Stimulated activated CD8-positive, alpha-beta memory T cell treated with anti-CD3 and anti-CD28 coated beads, Interleukin-4, amount 100 ng/mL, for 1 hour (primary cell): ENCODE measurements at places on chromosomes 2 and 18.

- no peak for DNase-seq
Measured at GRCh38 chr2:206011018-206011614, 74.9 kb downstream of the INO80D start.

- no peak for DNase-seq
Measured at GRCh38 chr2:97796465-97797126, 83.2 kb downstream of the ZAP70 start.

GRCh38 chr2:332592-332991, 44.7 kb upstream of the ALKAL2 start:
- DNase-seq: no peak

GRCh38 chr2:23420091-23420839, 35.3 kb downstream of the KLHL29 start:
- DNase-seq: no peak

DNA sequence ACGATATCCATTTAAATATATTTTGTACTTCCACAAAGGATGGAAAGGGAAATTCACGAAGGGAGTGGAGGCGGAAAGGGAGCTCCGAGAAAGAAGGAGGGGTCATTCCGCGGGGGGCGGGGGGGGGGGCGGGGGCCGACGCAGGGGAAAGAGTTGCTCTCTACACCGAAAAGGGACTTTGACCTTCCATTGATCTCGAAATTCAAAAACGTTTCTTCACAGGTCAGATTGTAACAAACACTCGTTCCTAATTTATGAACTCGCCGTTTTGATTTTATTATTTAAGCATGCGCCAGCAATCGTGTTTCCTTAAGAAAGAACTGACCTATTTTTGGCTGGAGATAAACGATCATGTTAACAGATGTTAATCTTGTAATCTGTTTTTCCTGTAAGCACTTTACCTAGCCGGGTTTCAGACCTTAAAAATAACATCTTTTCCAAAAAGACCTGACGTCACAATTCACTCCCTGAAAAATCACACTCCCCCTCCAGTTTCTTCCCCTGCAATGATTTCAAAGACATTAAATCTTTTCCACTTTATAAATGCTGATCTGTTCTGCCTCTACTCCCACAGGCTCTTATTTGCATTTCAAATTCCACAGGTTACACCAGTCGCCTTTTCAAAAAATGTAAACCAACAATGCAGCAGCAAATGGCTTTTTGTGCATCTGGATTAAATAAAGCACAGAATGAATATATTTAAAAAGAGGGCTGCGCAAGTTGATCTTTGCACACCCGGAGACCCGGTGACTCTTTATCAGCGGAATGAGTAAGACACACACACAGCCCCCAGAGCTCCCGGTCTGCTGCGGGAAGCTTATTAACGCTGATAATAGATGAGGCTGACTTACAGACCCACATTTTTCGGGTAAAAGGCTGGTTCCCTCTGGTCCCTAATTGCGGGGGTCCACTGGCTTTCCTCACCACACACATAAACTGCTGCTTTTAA, 1.6 kb downstream of the ZNF516 start:
- DNase-seq: no peak

DNA sequence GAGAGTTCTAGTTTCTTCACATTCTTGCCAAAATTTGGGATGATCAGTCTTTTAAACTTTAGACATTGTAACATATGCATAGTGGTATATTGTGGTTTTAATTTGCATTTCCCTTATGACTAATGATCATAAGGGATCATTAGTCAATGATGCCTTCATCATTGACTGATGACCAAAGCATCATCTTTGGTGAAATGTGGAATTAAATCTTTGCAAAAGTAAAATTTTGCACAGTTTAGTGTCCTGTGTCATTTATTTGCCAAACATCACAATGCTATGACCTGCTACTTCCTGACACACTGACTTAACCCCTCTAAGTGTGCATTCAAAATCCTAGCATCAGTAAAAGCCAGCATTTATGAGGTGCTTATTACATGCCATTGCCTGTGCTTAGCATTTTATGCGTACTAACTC, 58.9 kb upstream of the SLC1A4 start:
- no peak for DNase-seq

GRCh38 chr2:45814951-45815621, 163.6 kb downstream of the PRKCE start:
- no peak for DNase-seq

DNA sequence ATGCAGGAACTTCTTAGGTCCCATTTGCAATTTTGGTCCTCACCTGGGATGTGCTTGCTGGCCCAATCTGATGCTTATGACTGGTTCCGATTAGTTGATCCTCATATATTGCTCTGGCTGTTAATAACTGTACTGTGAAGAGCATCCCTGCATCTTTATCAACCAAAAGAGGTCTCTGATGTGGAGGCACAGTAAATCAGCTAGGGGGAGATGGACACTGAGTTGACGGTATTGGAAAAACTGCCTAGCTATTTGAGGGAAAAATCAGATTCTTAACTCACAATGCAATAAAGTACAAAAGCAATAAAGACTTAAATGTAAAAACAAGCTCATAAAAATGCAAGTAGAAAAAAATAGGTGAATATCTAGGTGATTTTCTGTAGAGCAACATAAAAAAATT, 188.0 kb upstream of the TCF4 start:
- no peak for DNase-seq

- DNase-seq: peak; percentile 76
Measured at GRCh38 chr2:230905448-230906421, 19.3 kb downstream of the GPR55 start.

- no peak for DNase-seq
Measured at GRCh38 chr2:74984947-74985637, 26.6 kb downstream of the POLE4 start.

DNA sequence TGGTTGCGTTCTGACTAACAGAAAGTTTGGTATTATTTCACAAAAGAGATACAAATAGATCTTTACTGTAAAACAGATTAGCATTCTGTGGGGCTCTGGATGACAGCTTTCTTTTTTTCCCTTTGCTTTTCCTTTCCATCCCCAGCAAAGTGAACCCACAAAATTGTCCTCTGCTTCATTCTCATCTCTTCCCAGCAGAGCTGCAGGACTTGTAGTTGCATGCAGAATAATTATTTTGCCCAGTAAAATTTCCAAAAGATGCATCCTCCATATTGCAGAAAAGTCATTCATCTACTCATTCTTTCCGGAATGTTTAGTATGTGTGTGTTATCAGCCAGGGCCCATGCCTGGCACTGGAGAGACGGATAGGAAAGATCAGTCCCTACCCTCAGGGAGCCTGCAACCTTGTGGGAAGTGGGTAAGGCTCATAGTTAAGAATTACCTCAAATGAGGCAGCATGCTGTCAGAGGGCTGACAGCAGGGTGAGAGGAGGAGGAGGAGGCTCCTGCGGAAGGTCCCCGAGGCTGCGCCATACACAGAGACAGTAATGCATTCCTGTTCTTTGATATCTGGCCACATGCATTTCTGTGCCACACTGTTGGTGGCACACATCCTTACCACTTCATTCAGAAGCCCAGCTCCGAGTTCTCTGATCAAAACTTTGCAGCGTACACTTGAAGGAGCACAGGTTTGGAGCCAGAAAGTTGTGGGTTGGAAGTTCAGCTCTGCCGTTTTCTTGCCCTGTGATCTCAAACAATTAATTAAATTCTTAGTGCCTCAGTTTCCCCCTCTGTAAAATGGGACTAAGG, 225.4 kb downstream of the MYCN start:
- no peak for DNase-seq

DNA sequence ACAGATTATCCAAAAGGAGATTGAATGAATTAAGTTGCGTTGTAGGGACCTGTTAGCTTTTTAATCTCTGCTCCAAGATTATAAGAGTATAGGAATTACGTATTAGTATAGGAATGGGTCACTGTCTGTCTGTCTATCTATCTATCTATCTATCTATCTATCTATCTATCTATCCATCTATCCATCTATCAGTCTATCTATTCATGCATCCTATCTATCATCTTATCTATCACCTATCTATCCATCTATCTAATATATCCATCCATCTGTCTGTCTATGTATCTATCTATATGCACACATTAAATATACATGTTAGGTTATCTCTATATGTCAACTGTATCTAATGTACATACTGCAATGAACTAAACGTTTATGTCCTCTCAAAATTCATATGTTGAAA, 255.8 kb downstream of the LPIN1 start:
- no peak for DNase-seq

DNA sequence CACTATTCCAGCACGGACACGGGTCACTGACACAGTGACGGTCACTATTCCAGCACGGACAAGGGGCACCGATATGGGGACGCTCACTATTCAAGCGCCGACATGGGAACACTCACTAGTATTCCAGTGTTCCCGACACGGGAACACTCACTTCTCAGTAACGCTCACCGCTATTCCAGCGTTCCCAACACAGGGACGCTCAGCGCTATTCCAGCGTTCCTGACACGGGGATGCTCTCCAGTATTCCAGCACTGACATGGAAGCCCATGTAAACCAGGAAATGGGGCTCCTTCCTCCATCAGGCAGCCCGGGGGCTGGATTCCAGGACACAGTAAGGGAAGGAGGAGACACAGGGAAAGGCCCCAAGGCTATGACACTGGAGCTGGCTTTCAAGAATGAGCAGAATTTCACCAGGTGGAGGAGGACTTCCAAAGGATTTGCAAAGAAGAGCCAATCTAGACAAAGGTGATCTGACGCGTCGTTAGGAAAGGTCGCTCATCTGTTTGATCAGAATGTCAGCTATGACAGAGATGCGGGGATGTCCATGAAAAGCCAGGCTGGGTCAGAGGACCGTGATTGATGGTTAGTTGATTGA, 196.1 kb downstream of the EIPR1 start:
- DNase-seq: no peak

DNA sequence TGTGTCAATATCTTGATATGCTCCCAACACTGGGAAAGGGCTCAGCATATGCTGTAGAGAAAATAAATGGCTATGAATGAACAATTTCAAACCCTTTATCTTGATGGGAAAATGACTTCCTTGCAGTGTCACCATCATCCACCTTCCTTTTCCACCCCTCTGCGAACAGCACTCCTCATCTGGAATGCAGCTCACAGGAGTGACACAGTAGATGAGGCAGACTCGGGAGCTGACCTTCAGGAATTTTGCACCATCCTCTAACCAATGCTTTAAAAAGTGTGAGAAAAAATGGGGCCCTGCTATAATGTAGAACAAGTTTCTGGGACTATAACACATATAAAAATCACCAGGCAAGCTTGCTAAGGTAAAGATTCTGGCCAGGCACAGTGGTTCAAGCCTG, 41.3 kb upstream of the YPEL5 start:
- no peak for DNase-seq

DNA sequence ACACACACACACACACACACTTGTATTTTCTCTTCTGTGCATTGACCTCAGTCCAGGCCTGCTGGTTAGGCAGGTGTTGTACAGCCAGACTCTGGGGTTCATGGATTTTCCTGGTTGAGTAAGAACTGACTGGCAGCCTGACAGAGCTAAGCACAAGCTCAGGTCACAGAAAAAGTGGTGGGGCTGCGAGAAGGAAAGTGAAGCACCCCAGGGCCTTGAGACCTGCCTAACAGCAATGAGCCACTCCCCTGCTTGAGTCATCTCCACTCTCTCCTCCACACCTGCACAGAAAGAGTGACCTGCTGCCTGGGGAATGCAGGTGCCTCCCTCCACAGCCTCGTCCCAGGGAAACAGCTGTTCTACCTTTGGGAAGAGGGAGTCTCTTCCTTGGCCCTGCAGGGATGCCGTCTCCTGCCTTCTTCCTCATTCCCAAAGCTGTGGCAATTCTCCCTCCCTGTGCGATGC, 91.4 kb upstream of the LGALSL start:
- DNase-seq: no peak
